ENCODE measurements at places on chromosomes 12 and 14.

DNA sequence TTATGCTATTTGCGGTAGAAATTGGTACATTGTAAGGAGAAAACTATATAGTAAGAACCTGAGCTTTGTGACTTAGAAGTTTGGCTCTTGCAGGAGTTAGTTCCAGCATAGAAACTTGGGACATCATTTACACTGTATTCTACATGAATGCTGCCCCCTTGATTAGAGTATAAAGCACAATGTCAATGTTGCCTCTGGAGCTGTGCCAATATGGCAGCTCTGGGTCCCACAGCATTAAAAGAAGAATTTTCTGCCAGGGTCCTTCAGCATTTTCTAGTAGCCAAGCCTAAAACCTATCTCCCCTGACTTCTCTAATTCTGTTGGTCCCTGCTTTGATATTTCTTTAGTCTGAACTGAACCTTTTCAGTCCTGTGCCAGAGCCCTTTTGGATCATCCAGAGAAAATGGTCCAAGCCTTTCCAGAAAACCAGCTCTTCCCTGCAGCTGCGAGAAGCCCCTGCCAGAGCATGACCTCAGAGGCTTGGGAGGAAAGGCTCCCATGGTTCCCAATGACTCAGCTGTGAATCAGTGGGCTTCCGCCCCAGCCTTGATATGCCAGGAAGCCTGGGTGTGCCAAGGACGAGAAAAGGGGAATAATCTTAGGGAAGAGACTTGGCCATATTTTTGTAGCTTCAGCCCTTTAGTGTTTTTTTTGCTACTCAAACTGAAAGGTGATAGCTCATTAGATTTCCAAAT, 43.2 kb downstream of the PLEKHG7 start:
- DNase-seq = peak; percentile 84

GRCh38 chr12:114409852-114410600, 4.1 kb upstream of the TBX5 start:
- peak; percentile 30 for DNase-seq

DNA sequence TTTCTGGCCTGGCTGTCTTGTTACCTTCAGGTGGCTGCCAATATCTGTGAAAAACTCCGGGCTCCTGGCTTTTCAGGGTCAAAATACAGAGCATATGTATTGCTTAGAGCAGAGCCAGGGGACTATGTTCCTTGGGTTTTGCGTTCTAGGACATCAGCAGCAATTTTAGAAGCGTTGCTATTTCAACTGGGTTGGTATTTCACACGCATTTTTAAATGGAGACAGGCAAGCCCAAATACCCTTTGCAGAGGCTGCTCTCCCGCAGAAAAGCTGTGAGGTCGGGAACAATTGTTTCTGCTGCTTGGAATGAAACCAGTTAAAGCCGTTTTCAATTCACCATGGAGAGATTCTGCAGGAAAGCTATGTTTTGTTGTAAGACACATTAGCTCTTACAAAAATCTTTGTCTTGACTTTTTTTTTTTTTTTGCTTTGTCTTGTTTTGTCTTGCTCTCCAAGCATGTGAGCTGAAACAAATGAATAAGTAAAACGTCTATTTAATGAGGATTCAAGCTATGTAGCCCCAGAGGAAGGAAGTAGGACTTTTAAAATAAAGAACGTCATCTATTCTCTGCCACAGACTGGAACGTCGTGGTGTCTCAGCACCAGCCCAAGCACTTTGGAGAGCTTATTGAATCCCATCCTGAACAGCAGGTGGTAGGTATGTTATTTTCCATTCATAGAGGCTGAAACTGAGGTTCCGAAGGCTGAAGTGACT, 181.0 kb upstream of the TBX3 start:
- no peak for DNase-seq

GRCh38 chr12:46259071-46259470, 9.8 kb downstream of the SLC38A1 start:
- DNase-seq = no peak

DNA sequence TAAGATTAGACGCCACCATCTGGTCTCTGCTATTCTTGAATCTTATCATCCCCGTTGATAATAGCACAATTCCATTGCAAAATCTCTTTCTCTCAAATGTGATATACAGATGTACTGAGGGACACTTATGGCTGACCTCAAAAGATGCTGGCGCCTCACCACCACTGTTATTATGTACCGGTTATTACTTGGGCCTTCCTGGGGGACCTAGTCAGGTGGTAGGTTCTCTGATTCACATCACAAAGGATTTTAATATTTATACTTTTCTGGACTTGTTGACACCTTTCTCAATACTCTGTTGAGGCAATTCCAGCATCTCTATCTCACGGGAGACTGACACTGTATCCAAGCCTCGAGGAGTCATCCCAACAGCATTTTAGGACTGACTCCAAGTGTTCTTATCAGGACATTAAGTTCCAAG, 21.3 kb upstream of the FAM234B start:
- peak; percentile 41 for DNase-seq
